Brain microvascular endothelial cell (primary cell): ENCODE measurements at places on chromosomes 13 and 19.

GRCh38 chr19:2727640-2727944 lies 6.4 kb upstream of the DIRAS1 start:
- no peak for DNase-seq

DNA sequence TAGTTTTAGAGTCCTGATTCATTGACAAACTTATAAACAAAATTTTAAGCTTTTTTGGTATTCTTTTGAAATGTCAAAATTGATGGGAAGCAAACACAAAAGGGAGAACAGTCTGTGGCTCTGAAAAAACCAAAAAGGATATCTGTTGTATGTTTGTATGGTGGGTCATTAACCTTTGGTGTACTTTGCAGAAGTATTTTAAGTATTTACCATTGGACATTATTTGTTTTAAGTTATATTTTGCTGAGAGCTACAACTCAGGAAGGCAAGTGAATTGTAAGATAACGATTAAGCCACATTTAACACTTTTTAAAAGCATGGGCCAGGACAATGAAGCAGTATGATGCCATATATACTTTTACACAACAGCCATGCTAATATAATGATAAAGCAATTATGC lies 15.2 kb downstream of the LPAR6 start:
- DNase-seq, result no peak

DNA sequence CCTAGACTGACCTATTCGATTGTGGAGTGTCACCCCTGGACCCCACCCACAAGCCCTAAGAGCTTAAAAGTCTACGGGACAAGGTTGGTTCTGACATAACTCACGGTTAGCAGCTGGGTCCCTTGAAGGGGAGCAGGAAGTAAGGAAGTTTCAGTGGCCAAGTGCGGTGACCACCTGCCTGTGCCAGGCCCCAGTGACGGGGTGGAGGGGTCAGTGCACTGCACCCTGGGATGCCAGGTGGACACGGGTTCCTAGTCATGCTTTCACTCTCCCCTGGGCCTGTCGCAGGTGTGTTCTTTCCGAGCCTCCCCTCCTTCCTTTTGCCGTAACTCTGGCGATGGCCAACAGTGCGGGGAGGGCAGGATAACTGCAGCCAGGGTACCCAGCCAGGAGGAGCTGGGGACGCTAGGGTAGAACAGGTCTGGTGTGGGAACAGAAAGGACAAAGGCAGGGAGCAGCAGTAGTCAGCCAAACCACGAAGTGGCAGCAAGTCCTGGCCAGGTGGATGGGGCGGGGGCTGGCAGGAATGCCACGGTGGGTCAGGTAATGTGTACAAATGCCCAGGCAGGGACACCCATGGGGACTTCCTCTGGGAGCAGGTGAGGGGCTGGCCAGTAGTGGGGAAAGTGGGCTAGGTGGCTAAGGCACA lies 58.3 kb downstream of the RGCC start:
- DNase-seq, result no peak

- no peak for DNase-seq
Observed at GRCh38 chr13:47249266-47249665, 352.4 kb upstream of the HTR2A start.

GRCh38 chr19:10538204-10538983 lies 5.3 kb upstream of the ATG4D start:
- no peak for DNase-seq
